ENCODE measurements at places on chromosomes 2 and 18.
A peak's percentile ranks its signal among the peaks of the same experiment; 100 is the strongest.

- no peaks in the 10 kb centered on the region for H3K27me3 ChIP-seq
- H3K36me3 ChIP-seq, result no peaks in the 10 kb centered on the region
- no peak overlapping the region for H3K27ac ChIP-seq
- no peak for DNase-seq
- no peak overlapping the region for H3K4me3 ChIP-seq
Measured at GRCh38 chr18:53909668-53910067, 314.8 kb downstream of the MBD2 start.

GRCh38 chr18:48801728-48802542, 148.8 kb downstream of the SMAD7 start:
- H3K4me3 ChIP-seq, result no peak overlapping the region
- H3K36me3 ChIP-seq, result no peaks in the 10 kb centered on the region
- peaks cover 7% of the 10 kb centered on the region for H3K4me1 ChIP-seq
- DNase-seq, result peak; percentile 3
- H3K27me3 ChIP-seq, result no peaks in the 10 kb centered on the region

DNA sequence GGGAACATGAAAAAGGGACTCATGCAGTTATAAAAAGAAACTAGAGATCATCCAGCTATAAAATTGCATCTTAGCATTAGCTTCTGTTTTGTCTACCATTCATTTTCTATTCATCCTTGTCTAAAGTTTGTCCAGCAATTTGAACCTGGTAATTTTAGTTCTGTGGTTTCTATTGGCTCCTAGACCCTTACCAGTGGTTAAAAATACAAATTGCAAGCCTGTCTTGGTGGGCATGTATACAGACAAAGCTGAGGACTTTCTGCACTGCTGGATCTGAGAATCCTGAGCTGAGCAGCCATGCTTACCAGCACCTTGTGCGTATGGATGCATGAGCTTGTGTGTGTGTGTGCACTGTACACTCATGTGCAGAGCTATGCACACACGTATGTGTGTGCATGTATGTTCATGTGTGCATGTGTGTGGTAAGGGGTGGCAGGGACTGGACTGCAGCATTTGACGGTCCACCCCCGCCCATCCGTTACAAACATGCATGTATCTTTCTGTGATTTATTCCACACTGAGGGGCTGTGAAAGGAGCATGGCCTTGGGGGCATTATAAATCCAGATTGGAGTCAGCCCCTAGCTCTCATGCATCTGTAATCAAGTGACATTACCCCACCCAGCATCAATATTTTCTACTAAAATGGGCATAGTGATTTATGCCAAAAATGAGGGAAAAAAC, 144.7 kb downstream of the FAM210A start:
- DNase-seq, result no peak
- no peaks in the 10 kb centered on the region for H3K4me1 ChIP-seq
- no peaks in the 10 kb centered on the region for H3K36me3 ChIP-seq
- H3K4me3 ChIP-seq, result no peak overlapping the region

DNA sequence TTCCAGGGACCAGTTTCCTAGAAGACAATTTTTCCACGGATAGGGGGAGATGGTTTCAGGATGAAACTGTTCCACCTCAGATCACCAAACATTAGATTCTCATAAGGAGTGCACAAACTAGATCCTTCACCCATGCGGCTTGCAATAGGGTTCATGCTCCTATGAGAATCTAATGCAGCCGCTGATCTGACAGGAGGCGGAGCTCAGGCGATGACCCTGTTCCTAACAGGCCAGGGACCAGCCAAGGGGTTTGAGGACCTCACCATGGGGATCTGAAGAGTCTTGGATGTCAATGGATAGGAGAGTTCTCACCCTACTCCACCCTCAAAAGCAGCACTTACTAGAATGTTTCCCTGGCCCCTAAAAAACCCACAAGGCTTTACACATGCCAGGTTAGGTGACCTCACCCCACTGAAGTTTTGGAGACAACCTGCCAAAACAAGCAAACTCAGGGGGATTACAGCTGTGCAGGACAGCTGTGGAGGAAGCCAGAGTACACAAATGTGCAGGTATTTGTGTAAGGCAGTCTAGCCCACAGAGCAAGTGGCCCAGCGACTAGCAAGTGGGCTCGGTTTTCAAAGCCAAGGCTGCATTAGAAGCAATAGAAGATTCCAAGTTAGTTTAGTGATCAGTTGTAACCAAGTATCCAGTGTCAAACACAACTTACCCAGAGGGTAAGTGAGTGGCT, 3.9 kb downstream of the EVA1A start:
- no peaks in the 10 kb centered on the region for H3K27me3 ChIP-seq
- H3K4me1 ChIP-seq, result no peaks in the 10 kb centered on the region
- H3K4me3 ChIP-seq, result no peak overlapping the region
- no peaks in the 10 kb centered on the region for H3K36me3 ChIP-seq
- H3K27ac ChIP-seq, result no peak overlapping the region
- no peak for DNase-seq

DNA sequence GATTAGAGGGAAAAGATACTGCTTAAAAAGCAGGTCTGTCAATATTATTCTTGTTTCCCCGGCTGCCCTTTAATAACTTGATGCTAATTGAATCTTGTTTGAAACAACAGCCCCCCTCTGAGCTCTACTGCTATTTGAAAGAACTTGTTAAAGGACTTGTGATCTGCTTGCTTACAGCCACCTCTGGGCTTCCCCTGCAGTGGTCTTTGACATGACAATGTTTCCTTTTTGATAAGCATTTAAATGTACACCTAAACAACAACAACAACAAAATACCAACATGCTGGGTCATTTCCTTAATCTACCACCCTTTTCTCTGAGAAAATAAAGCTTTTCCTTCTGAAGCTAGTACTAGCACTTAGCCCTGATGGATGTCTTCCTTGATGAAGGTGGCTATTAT, 3.9 kb downstream of the HOXD1 start:
- no peaks in the 10 kb centered on the region for H3K36me3 ChIP-seq
- no peaks in the 10 kb centered on the region for H3K27me3 ChIP-seq
- no peak for DNase-seq
- peaks cover 9% of the 10 kb centered on the region for H3K4me1 ChIP-seq
- H3K27ac ChIP-seq, result no peak overlapping the region
- H3K4me3 ChIP-seq, result no peak overlapping the region

GRCh38 chr2:168633895-168634294, 168.5 kb upstream of the NOSTRIN start:
- H3K27ac ChIP-seq, result peak overlapping the region; percentile 81
- H3K4me1 ChIP-seq, result no peaks in the 10 kb centered on the region
- no peaks in the 10 kb centered on the region for H3K36me3 ChIP-seq
- DNase-seq, result no peak
- H3K27me3 ChIP-seq, result no peaks in the 10 kb centered on the region

GRCh38 chr2:164504253-164504652, 117.0 kb downstream of the GRB14 start:
- no peak overlapping the region for H3K27ac ChIP-seq
- H3K36me3 ChIP-seq, result no peaks in the 10 kb centered on the region
- no peaks in the 10 kb centered on the region for H3K27me3 ChIP-seq
- no peaks in the 10 kb centered on the region for H3K4me1 ChIP-seq
- DNase-seq, result no peak
- no peak overlapping the region for H3K4me3 ChIP-seq

DNA sequence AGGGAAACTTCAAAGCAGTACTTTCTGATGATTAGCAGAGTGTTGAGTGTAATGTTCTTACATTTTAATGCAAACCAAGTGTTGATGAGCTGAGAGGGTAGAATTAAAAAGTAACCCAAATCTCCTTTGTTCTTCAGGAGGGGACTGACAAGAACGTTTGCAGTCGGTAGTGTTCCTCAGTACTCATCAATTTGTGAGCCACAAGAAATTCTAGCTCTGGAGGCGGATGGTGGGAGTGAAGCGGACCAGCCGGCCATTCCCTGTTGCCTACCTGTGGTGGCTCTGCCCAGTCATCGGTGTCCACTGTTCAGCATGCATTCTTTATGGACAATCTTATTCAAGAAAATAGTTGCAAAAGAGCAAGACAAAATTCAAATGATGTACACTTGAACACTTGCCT, 438.6 kb upstream of the POU3F3 start:
- no peak for DNase-seq
- H3K27ac ChIP-seq, result no peak overlapping the region
- H3K36me3 ChIP-seq, result no peaks in the 10 kb centered on the region
- H3K4me3 ChIP-seq, result no peak overlapping the region

DNA sequence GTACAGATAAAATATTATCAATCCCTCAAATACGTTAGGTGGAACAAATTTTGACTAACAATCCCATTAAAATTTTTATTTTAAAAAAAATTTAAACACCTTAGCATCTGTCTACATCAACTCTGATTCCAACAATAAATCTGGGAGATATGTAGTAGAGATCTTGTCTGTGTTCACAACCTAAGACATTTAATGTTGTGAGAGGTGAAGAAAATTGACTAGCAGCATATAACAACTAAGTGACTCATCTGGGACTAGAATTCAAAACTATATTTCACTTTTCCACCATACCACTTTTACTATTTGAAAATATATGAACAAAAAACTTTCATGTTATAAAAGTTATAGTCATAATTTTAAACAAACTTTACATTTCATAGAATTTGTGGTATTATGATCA, 97.9 kb downstream of the ATAD2B start:
- DNase-seq, result no peak
- H3K4me3 ChIP-seq, result no peak overlapping the region
- no peak overlapping the region for H3K27ac ChIP-seq
- H3K27me3 ChIP-seq, result no peaks in the 10 kb centered on the region
- no peaks in the 10 kb centered on the region for H3K36me3 ChIP-seq
- no peaks in the 10 kb centered on the region for H3K4me1 ChIP-seq

DNA sequence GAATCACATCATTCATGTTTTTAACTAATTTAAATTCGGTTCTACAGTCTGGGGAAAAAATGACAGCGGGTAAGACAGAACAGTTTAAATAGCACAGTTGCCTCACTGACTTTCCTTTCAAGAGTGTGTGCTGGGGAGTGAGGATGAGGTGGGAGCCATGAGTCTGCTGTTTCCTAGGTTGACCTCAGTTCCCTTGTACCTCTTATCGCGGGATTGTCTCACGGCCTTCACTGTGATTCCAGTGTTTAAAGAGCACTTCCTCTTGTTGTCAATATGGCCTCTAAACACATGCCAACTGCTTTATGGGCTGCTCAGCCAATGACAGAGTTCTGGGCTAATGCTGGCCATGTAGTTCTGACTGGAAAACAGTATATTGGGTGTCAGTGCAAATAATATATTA, 41.6 kb upstream of the ALMS1 start:
- no peak overlapping the region for H3K4me3 ChIP-seq
- no peaks in the 10 kb centered on the region for H3K27me3 ChIP-seq

DNA sequence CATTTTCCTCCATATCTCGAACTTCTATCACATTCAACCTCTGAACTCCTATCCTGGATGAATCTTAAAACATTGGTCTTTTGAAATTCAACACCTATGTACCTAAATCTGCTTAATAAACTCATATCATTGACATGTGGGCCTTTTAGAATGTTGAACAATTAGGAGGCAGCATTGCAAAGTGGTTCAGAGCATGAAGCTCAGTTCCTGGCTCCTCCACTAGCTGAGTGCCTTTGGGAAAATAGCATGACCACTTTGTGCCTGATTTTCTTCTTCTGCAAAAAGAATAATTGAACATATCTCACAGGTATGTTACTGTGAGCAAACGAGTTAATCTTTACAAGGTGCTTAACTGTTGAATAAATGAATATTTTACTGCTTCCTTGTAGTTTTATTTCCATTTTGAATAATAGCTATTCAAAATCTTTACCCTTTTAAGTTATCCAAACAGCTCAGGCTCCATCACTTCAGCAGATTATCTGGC, 14.3 kb upstream of the ITPRID2 start:
- no peaks in the 10 kb centered on the region for H3K36me3 ChIP-seq
- H3K27ac ChIP-seq, result no peak overlapping the region
- DNase-seq, result no peak
- no peaks in the 10 kb centered on the region for H3K27me3 ChIP-seq
- no peak overlapping the region for H3K4me3 ChIP-seq

GRCh38 chr18:28588884-28589549, 412.1 kb upstream of the CDH2 start:
- no peak for DNase-seq

DNA sequence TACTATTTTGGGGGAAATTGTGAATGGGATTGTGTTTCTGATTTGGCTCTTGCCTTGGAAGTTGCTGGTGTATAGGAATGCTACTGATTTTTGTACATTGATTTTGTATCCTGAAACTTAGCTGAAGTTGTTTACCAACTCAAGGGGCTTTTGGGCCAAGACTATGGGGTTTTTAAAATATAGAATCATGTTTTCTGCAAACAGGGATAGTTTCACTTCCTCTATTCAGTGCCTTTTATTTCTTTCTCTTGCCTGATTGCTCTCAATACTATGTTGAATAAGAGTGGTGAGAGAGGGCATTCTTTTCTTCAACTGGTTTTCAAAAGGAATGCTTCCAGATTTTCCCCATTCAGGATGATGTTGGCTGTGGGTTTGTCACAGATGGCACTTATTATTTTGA, 1383.8 kb upstream of the ACVR2A start:
- H3K36me3 ChIP-seq, result no peaks in the 10 kb centered on the region
- no peak for DNase-seq
- no peaks in the 10 kb centered on the region for H3K27me3 ChIP-seq
- H3K4me3 ChIP-seq, result no peak overlapping the region
- no peak overlapping the region for H3K27ac ChIP-seq

DNA sequence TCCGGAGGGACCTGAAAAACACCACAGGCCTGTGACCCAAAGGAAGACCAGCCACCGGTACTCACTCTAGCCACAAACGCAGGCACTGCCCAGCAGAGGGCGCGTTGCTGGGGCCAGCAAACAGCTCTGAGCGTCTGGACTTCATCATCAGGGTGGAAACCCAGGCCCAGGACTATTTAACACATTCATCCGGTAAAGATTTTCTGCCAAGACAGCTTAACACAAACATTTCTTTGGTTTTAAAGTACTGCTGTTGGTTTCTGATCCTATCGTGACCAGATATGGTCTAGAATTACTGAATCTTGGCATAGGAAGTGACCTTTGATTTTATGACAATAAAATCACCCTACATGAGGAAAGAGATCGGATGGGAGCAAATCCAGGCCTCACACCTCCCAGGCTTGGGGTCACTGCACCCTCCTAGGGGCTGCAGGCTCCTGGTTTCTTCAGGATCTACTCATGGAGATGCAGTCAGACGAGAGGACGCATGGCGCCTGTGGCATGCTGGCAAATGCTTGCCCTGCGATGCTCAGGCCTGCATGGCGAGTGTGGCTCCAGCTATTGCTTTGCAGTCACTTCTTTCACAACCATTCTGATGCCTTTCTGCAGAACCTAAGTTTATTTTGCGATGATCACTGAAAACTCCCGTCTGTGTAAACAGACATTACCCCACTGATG, 130.4 kb downstream of the COL4A4 start:
- no peak for DNase-seq
- no peak overlapping the region for H3K27ac ChIP-seq
- no peak overlapping the region for H3K4me3 ChIP-seq
- H3K36me3 ChIP-seq, result no peaks in the 10 kb centered on the region
- H3K27me3 ChIP-seq, result no peaks in the 10 kb centered on the region
- H3K4me1 ChIP-seq, result no peaks in the 10 kb centered on the region

GRCh38 chr18:78730546-78730945, 249.1 kb upstream of the SALL3 start:
- H3K4me3 ChIP-seq, result no peak overlapping the region
- no peaks in the 10 kb centered on the region for H3K36me3 ChIP-seq
- H3K27ac ChIP-seq, result no peak overlapping the region
- H3K4me1 ChIP-seq, result no peaks in the 10 kb centered on the region
- H3K27me3 ChIP-seq, result no peaks in the 10 kb centered on the region

GRCh38 chr2:49416252-49416651, 261.9 kb upstream of the FSHR start:
- no peaks in the 10 kb centered on the region for H3K36me3 ChIP-seq
- no peak overlapping the region for H3K27ac ChIP-seq
- H3K27me3 ChIP-seq, result no peaks in the 10 kb centered on the region
- no peaks in the 10 kb centered on the region for H3K4me1 ChIP-seq

GRCh38 chr2:189091253-189091652, 88.3 kb downstream of the COL5A2 start:
- no peak overlapping the region for H3K4me3 ChIP-seq
- H3K27me3 ChIP-seq, result no peaks in the 10 kb centered on the region
- no peak overlapping the region for H3K27ac ChIP-seq

Measured in uterus (tissue), 4 donors.